Umbilical cord (tissue), 2 donors: ENCODE measurements at places on chromosomes 6 and 20.

GRCh38 chr6:66362888-66363287 lies 655.9 kb upstream of the EYS start:
- no peak for DNase-seq

GRCh38 chr20:20261159-20261558 lies 106.7 kb upstream of the INSM1 start:
- peak; percentile 10 for DNase-seq

DNA sequence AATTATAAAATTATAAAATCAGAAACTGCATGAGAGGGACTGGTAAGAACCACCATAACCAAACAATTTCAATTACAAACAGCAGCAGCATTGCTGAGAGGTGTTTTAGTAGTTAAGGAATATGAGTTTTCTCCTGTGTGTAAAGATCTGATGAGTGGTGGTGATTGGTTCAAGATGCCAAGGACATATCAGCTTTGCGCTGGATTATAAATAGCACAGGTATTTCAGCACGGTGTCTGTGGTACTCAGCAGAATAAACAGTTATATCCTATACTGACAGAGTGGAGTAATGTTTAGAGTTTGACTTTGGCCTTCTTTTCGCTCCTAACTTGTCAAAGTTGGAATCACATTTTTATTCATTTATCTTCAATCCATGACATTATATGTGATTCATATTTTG lies 501.0 kb downstream of the CDH26 start:
- no peak for DNase-seq

GRCh38 chr6:47080083-47080596 lies 38.0 kb upstream of the ADGRF1 start:
- DNase-seq = no peak

GRCh38 chr20:38143646-38144554 lies 21.2 kb downstream of the TGM2 start:
- DNase-seq = peak; percentile 78

DNA sequence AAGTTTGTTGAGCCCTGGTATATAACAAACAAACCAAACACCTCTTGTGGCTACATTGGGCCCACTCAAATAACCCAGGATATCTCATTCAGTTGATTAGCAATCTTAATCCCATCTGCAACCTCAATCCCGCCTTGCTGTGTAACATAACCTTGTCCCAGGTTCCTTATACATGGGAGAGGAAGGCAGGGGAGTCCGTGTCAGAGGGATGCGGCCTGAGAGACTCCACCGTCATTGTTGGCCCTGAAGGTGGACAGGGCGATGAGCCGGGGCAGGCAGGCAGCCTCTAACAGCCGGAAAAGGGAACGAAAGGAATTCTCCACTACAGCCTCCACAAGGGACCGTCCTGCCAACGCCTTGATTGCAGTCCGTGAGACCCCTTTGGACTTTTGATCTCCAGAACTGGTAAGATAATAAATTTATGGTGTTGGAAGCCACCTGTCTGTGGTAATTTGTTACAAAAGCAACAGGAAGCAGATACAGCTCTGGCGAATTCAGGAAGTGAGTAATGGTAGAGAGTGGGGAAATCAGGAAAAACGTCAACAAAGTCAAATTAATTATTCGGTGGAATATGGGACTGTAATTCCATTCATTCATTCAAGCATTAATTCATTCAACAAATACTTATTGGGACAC lies 124.5 kb upstream of the SALL4 start:
- no peak for DNase-seq

DNA sequence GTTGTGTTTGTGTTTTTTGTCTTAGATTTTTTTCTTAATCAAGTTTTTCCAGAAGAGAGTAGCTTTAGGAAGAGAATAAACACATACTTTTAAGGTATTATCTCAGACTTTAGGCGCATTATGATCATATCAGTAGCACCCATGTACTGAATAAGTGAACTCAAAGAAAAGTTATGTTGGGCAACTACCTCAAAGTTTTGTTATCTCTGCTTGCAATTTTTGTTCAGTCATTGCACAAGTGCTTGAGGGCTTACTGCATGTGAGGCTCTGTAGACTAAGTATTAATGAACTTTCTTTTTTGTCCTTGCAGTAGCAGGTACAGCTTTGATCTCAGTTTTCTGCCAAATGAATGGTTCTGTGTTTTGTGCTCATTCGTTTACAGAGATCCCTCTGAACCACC lies 189.0 kb downstream of the SLC16A10 start:
- DNase-seq = no peak

DNA sequence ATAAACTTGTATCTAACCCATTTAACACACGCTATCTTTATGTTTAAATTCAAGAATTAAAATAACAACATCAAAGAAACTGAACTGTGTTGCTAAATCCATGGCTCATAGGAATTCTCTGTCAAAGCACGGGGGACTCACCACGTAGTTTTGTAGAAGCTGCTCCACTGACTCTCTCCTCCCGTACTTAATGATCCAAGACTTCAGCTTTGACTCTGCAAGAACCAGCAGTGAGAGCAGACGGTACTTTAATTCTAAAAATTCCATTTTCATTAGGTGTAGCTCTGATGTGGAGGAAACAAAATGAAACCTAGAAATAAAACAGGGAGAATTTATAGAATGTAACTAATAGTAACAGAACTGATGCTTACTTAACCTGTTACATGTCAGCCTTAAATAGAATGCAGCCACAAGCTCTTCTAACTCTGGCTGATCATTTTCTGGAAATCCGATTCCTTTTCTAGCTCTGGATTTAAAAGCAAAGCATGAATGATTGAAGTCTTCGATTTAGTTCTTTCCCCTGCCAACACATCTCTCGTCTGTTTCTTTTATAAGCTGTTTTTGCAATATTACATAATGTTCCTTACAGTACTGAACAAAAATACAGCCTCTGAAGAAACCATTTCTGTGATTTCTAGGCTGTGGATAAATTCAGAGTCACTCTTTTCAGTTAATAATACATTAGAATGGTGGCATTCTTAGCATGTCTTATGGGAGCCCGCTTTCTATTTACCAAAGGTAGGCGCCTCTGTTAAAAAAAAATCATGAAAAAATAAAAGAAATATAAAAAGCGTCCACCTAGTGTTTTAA lies 165.5 kb downstream of the SYNE1 start:
- DNase-seq = peak; percentile 58

GRCh38 chr6:78910591-78911171 lies 43.3 kb downstream of the IRAK1BP1 start:
- peak; percentile 31 for DNase-seq

DNA sequence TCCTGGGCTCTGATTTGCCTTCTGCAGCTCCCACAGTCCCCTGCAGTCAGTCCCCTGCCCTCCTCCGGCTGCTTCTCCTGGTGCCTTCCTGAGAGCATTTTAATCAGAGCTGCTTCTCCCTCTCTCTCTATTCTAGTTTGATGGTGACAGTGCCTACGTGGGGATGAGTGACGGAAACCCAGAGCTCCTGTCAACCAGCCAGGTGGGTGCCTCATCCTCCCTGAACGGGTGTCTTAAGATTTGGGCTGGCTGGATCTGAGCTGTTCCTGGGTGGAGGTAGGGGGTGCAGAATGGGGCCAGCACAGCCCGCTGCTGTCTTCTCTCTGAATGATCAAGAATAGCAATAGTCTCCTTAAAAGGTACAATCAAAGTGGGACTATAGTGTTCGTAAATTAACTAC lies 58.6 kb downstream of the TOX2 start:
- no peak for DNase-seq

DNA sequence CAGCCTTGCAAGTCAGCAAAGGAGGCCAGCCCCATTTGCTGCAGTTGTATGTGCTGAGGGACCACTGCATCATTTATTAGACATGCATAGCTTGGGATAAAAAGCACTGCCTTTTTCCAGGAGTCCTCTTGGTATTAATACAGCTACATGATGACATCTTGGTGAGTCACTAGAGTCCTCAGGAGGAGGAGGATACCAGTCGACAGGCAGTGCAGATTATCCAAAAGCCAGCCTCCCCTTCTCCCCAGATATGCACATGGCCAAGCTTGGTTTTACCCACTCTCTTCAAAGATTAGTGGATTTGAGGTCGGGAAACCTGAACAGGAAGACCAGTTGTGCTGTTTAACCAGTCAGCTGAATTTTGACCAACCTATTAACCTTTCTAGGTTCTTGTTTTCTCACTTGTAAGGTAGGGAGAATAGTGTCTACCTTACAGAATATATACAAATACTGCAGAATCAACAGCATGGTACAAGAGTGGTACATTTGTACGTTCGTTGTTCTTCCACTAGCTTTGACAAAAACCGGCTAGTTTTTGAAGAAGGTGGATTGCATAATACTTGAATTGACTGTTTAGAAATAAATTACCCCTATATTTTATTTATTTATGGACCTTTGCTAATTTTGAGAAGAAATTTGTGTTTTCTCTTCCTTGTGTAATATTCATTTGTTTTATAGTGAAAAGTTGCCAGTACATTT lies 31.9 kb downstream of the VAPB start:
- peak; percentile 35 for DNase-seq
